ENCODE measurements at places on chromosomes 4 and X. TPM values are rescaled to one million over a fixed set of nuclear protein-coding genes. Genes with fewer than 3 reads are reported as not detected.

F9 gene
- not detected for total RNA-seq

ARHGAP36 gene
- not detected for total RNA-seq

PDE6B gene
- 2.8 TPM for total RNA-seq

ARHGAP24 gene
- total RNA-seq: 40.5 TPM

ADGRA3 gene
- total RNA-seq: 25.2 TPM

NPNT gene
- 20.3 TPM for total RNA-seq

ADRA2C gene
- 0.26 TPM for total RNA-seq

MAGEB10 gene
- not detected for total RNA-seq

FAM90A26 gene
- not detected for total RNA-seq

POF1B gene
- not detected for total RNA-seq

PNCK gene
- total RNA-seq: 0.26 TPM

MAGED2 gene
- 148 TPM for total RNA-seq

TMEM187 gene
- 6.4 TPM for total RNA-seq
